HTR-8/SVneo (cell line): ENCODE measurements at places on chromosomes 1 and 21.

DNA sequence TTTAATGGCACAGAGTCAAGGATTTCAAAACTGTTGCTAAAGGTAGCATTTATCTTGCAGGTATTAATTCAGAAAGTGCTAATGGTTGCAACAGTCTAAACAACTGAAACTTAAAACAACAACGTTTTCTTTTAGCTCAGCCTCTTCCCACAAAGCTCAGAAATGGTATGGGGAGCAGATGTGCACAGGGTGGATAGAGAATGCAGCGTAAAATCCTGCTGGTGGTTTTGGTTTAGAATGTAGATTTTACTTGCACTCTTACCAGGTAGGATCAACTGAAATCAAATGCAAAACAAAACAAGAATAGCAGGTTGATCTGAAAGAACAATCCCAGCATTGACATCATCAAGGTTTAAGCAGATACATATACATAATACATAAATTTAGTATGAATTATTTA, 3.8 kb upstream of the LRRC8C start:
- no peak for DNase-seq

DNA sequence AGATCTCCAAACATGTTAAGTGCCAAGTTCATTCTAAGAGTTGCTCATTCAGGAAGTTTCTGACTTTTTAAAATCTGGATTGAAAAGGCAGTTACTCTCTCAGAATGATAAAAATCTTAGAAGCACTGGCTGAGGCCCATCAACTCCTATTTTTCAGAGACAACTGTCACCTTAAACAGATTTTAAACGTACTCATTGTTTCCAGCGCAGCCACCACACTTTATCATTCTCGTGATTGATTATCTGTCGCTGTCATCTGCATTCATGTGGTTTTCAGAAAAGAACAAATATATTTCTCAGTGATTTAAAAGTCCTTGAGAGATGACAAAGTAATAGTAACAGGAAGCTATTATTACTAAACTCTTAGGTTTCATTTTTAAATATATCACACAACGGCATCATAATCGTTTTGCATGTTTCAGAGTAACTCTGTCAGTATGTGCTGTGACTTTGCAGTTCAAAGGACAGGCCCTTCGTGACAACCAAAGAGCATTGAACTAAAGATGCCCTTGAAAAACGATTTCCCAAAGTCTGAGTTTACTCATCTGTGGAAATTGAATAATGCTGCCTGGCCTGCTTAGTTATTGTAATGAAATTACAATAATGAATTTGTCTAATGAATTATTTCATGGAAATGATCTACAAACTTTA, 14.9 kb upstream of the KCNK1 start:
- DNase-seq: no peak

GRCh38 chr1:109864930-109865612, 45.6 kb upstream of the CSF1 start:
- DNase-seq: no peak

DNA sequence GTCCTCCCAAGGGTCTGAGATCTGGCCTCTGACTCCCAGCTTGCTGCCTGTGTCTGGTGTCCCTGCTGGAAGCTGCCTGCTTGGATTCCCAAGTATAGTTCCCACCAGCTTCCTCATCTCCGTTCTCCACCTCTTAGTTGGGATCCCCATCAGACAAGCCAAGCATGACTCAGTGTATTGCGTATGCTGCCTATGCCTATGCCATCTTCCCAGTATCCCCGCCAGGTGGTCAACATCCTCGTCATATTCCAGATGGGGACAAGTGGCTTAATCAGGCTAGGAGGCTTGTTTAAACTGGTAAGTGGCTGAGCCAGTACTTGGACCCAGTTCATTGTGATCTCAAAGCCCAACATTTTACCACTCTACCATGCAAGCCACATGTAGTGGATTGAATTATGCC, 204.4 kb downstream of the GRIK3 start:
- DNase-seq: no peak

DNA sequence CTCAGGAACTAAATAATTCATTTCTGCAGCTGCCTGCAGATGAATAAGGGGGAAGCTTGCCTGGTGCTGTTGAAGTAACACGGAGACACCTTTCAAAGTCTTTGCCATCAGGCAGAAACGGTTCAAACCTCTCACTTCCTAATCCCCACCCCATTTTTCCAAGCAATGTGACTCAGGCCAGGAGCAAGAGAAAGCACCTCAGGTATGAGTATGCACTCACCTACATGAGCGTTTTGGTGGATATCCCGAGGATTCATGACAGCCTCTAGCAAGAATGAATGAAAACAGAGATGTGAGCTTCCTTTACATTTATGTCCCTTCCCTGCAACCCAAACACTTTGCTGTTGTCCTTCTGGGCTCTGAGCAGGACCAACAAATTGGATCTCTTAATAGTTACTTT, 63.4 kb upstream of the LAX1 start:
- no peak for DNase-seq

GRCh38 chr1:228185641-228185965, 20.0 kb downstream of the IBA57 start:
- no peak for DNase-seq

DNA sequence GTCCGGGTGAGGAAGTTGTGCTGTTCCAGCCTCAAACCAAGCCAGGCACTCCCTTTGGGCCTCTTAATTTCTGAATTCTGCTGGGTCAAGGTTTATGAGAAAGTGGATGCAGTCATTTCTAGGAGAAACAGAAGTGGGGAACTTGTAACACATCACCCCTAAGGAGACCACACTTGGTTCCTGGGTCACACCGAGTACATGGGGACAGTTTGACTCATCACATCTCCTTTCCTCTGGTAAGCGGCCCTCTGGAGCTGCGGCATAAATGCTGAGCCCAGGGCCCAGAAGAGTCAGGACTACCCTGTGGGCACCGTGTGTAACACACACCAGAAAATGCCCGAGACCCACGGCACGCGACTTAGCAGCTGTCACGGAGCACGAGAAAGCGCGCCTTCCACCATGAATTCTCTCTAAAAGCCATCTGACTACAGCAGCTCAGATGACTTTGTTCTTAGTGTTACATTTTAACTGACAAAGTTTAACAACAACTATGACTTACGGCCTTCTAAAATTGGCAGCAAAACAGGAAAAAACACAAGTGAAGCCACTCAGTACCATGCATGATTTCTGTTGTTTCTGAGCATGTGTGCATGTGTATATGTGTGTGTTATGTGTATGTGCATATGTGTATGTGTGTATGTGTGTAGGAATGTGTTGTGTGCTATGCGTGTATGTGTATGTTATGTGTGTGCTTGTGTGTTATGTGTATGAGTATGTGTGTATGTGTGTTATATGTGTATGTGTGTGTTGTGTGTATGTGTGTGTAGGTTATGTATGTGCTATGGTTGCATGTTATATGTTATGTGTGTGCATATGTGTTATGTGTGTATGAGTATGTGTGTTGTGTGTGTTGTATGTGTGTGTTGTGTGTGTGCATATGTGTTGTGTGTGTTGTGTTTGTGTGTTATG, 50.8 kb downstream of the TOMM20 start:
- DNase-seq: no peak

DNA sequence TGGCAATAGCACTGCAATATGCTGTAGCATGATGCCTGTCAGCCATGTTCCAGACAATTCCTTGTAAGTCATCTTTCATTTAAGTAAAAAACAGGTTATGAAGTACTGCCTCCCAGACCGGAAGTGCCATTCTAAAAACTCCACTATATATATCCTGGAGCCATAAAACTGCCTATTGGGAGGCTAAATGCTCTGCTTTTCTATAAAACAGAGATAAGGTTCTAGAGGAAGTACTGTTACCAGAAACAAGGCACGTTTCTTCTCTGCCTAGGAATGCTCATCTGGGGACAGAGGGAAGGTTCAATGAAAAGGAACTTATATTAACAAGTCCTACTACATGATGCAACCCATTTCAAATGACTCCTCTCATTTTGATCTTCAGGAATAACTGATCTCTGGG, 66.8 kb downstream of the GPR137B start:
- no peak for DNase-seq

- no peak for DNase-seq
These were observed 18.7 kb upstream of the PODN start for GRCh38 chr1:53043271-53043670.

DNA sequence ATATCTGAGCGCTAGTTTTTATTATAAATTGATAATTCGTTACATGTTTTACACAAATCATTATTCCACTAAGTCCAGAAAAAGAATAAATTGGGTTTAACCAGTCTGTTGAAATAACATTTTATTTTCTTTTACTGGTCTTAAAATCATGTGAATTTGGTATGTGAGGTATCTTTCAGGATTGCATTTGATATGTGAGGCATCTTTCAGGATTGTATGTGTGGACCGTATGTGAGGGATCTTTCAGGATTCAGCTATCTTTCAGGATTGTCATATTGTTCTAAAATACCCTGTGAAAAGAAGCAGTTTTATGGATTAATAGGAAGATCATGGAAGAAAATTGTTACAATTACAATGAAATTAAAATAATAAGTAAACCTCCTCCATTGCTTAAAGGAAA, 42.9 kb downstream of the USP25 start:
- DNase-seq: no peak

GRCh38 chr1:236353813-236354212, 40.3 kb upstream of the EDARADD start:
- DNase-seq: no peak

DNA sequence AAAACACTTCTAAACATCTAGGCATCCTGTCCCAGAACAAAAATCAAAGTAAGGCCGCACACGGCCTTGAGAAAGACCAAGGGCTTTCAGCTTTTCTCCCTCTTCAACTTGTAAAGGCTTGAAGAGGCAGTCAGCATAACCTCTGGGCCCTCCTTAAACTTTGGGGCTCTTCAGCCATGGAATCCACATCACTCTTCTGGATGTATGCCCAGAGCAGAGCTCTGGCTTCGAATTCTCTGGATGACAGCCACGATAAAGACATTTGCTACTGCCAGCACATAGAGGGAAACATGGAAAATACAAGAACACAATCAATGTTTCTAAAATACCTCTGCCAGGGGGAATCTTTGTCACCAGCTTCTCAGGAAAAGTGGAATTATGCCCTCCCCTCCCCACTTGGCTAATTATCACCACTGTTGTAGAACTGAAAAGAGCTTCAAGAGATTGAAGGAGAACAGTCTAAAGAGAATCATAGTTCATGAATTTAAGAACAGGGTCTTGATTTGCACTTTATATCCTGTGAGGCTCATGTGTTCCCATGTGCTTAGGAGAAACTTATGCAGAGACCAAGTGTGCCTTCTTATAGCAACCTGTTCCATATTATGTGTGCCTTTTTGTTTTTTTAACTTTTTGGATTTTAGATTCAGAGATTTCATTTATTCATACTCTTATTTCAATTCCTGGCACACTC, 39.0 kb upstream of the DPT start:
- no peak for DNase-seq
